ENCODE measurements at places on chromosomes 7 and 10.
A peak's percentile ranks its signal among the peaks of the same experiment; 100 is the strongest.

- DNase-seq, result no peak
- peaks cover 92% of the 10 kb centered on the region for H3K36me3 ChIP-seq
These were observed 5.9 kb downstream of the MCM7 start for GRCh38 chr7:100095289-100095688.

DNA sequence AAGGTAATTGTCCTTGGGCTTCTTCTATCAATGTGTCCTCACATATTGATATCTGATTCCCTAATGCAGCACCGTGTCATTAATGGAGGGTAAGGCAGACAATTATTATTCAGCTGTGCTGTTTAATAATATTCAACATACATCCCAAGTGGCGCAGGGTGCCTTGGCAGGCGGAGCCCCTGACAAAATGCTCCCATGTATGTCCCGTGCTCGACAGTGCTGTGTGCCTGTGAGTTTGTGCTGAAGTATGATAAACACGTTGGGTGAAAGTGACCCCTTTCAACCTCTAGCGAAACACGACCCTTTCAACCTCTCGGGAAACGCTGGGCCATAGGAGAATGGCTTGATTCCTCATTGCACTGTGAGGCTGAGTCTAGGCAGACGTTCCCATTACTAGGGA, 31.3 kb downstream of the PFKP start:
- no peaks in the 10 kb centered on the region for H3K27me3 ChIP-seq
- peaks cover 19% of the 10 kb centered on the region for H3K4me1 ChIP-seq
- H3K27ac ChIP-seq, result no peak overlapping the region
- H3K36me3 ChIP-seq, result peaks cover 6% of the 10 kb centered on the region

DNA sequence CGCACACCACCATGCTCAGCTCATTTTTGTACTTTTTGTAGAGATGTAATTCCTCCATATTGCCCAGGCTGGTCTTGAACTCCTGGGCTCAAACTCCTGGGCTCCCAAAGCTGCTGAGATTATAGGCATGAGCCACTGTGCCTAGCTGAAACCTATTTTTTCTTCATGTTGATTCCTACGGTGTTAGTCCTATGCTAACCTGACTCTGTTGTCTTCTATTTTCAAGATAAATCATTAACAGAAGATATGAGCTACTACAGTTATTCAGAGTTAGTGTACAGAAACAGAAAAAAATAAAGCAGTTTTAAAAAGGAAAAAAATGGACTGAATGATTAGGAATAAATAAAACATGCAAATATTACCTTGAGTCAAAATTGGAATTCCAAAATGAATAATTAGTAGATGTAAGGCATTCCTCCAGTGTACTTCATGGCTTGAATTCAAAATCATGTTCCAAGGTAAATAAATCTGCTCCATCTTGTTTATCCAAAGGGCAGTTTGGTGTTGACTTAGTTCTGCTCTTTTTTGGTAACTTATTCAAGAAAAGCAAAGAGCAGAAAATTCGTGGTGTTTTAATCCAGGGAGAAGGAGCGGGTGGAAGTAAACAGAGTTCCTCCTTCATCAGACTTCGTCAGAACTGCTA, 185.8 kb downstream of the CACNB2 start:
- H3K27me3 ChIP-seq, result no peaks in the 10 kb centered on the region

GRCh38 chr10:99532687-99533495, at the start of gene NKX2-3:
Gene NKX2-3, plus strand, starts transcription at chr10:99532942. Its CDS starts 190 bp downstream, at chr10:99533132.
- peaks cover 99% of the 10 kb centered on the region for H3K27me3 ChIP-seq
- peaks cover 42% of the 10 kb centered on the region for H3K4me1 ChIP-seq
- no peaks in the 10 kb centered on the region for H3K36me3 ChIP-seq
- peak within 1 kb of the TSS; percentile 17 for H3K4me3 ChIP-seq
- DNase-seq, result peak; percentile 68

- no peak for DNase-seq
- no peaks in the 10 kb centered on the region for H3K27me3 ChIP-seq
- H3K36me3 ChIP-seq, result no peaks in the 10 kb centered on the region
- H3K4me1 ChIP-seq, result no peaks in the 10 kb centered on the region
- no peak overlapping the region for H3K4me3 ChIP-seq
- no peak overlapping the region for H3K27ac ChIP-seq
These were observed 684.5 kb downstream of the TNS3 start for GRCh38 chr7:46897381-46897780.

DNA sequence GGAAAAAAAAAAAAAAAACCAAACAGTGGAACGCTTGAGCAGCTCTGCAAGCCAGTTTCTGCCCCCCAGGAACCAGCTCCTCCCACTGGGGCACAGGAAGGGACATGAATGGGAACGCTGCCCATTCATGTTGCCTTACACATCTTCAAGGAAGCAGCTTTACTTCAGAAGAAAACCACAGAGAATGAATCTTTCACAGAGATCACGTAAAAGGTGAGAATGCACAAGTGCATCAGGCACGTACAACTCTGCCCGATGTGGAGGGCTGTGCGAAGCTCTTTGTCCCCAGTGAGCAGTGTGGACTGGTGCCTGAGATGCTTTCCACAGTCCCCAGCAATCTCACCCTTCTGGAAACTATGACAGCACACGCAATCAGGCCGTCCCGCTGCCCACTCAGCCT, 106.2 kb downstream of the DLG5 start:
- no peaks in the 10 kb centered on the region for H3K4me1 ChIP-seq
- no peak overlapping the region for H3K27ac ChIP-seq
- DNase-seq, result peak; percentile 8
- no peaks in the 10 kb centered on the region for H3K27me3 ChIP-seq

DNA sequence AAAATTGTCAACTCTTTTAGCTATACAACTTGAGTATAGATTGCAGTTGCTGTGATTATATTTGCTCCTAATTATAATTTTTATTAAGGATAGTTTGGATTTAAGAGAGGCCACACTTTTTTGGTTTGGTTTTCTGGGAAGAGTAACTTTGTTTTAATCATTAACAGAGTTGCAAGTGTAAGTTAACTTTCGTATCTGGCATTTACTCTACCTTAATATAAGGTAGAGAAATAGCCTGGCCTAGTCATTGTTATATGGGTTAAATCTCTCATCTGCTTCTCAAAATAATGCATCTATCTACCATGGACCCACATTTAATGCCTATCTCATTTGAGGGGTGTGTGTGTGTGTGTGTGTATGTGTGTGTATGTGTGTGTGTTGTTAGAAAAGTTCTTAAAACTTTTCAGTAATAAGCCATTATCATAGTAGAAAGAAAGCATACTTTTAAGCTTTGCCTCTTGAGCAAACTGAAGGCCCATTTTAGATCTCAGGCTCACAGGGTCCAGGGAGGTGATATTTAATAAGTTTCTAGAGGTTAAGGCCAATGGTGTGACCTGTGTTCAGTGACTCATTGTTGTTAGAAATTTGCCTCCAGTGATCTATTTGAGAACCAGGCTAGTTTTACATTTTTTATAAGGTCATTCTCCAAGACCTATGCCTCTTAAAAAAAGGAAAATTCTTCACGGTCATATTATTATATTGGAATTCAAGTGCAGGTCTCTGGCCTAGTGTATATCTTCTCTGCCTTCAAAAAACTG, 10.9 kb upstream of the TEX47 start:
- no peak overlapping the region for H3K4me3 ChIP-seq
- no peaks in the 10 kb centered on the region for H3K4me1 ChIP-seq
- no peak for DNase-seq
- no peak overlapping the region for H3K27ac ChIP-seq
- no peaks in the 10 kb centered on the region for H3K27me3 ChIP-seq
- H3K36me3 ChIP-seq, result no peaks in the 10 kb centered on the region

- no peak overlapping the region for H3K27ac ChIP-seq
- peaks cover 29% of the 10 kb centered on the region for H3K4me1 ChIP-seq
- H3K4me3 ChIP-seq, result no peak overlapping the region
- H3K36me3 ChIP-seq, result no peaks in the 10 kb centered on the region
These were observed 2.1 kb downstream of the DRGX start for GRCh38 chr10:49393757-49394156.

DNA sequence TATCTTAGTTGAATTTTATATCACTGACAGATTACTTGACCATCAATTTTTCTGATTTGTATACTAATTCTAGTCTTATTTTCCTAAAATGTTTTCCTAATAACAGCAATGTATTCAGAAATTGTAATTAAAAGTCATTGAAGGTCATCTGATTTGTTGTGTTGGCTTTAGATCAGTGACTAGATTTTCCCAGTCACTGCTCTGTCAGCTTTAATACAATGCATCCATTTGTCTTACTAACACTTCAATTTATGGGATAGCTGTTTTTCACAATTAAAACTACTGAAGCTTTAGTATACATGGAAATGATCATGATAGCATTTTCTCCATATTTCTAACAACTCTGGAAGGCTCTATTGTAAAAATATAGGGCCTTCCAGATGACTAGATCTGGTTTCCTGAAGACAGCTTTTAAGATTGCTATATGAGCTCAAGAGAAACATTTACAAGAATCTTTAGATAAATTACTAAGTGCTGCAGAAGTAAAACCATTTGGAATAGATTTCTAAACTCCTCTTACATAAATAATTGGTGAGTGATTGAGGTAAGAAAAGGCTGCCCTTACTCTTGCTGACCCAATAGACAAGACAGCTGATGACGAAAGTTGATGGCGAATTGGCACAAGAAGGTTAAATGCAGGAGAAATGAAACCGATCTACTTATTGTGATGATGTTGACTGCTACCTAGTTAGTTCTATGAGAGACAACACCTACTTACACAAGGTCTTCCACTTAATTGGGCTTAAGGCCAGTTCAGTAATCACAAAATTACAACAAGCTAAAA, 74.1 kb downstream of the LRRTM3 start:
- DNase-seq, result no peak
- H3K27ac ChIP-seq, result no peak overlapping the region
- H3K4me3 ChIP-seq, result no peak overlapping the region
- no peaks in the 10 kb centered on the region for H3K27me3 ChIP-seq

GRCh38 chr10:103573205-103573487, 79.6 kb downstream of the NEURL1 start:
- H3K27me3 ChIP-seq, result no peaks in the 10 kb centered on the region
- no peak overlapping the region for H3K27ac ChIP-seq
- DNase-seq, result no peak
- H3K4me1 ChIP-seq, result no peaks in the 10 kb centered on the region
- no peaks in the 10 kb centered on the region for H3K36me3 ChIP-seq
- H3K4me3 ChIP-seq, result no peak overlapping the region

DNA sequence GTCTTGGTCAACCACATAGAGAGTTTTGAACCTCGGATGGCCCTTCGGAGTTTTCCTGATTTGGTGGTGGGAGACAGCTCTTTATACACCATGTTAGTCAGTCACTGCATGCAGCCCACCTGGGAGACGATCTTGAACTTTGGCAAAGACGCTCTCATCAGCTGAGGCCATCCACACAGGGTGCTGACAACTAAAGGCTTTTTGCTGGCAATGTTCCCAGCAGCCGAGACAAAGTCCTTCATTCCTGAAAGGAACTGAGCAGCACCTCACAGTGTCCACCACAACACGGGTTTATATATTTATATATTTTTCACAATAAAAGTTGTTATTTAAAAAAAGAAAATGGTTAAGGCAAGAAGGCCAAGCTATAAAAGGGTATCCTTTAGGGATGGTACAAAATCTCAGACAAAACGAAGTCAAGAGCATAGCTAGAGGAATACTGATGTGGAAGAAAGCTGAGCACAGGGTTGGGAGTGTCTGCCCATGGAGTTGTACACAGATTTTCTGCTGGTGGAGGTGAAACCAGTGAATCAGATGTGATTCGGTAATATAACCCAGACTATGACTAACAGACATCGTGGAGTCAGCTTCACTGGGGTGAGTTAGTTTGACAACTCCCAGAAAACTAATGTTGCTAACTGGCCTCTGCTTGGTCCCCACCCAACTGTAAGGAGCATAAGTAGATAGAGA, 27.4 kb upstream of the CAPZA2 start:
- no peak overlapping the region for H3K4me3 ChIP-seq
- no peak for DNase-seq
- H3K36me3 ChIP-seq, result no peaks in the 10 kb centered on the region

GRCh38 chr10:20890009-20890408, 7.1 kb downstream of the NEBL start:
- DNase-seq, result no peak
- H3K4me1 ChIP-seq, result no peaks in the 10 kb centered on the region
- peaks cover 4% of the 10 kb centered on the region for H3K36me3 ChIP-seq
- H3K27ac ChIP-seq, result no peak overlapping the region
- no peak overlapping the region for H3K4me3 ChIP-seq

GRCh38 chr10:94997741-94998174, 59.3 kb downstream of the CYP2C9 start:
- H3K4me3 ChIP-seq, result no peak overlapping the region
- no peaks in the 10 kb centered on the region for H3K27me3 ChIP-seq
- H3K27ac ChIP-seq, result no peak overlapping the region
- no peak for DNase-seq

GRCh38 chr10:72407471-72407870, 52.8 kb upstream of the DNAJB12 start:
- no peak overlapping the region for H3K4me3 ChIP-seq
- H3K36me3 ChIP-seq, result peaks cover 6% of the 10 kb centered on the region
- no peak overlapping the region for H3K27ac ChIP-seq
- H3K4me1 ChIP-seq, result no peaks in the 10 kb centered on the region

DNA sequence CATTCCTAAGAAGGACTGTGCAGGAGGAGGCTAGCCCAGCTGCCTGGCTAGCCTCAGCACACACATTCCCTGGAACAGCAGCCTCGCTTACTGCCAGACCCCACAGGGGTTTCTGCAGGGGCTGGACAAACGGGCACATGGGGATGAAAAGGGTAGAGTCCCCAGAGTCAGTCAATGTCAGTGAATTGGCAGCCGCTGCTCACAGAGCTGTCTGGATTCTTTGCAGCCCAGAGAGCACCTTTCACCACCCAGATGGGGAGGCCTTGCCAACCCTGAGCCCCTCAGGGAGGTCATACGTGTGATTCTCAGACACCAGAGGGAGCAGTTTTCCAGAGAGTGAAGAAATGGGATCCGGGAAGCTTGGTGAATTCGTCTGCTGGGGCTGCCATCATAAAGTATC, 143.3 kb downstream of the KCNMA1 start:
- no peak for DNase-seq
- no peaks in the 10 kb centered on the region for H3K36me3 ChIP-seq
- no peaks in the 10 kb centered on the region for H3K4me1 ChIP-seq
- no peak overlapping the region for H3K27ac ChIP-seq
- H3K27me3 ChIP-seq, result no peaks in the 10 kb centered on the region
- no peak overlapping the region for H3K4me3 ChIP-seq

- no peaks in the 10 kb centered on the region for H3K27me3 ChIP-seq
- no peak overlapping the region for H3K4me3 ChIP-seq
These were observed 90.7 kb downstream of the TFPI2 start for GRCh38 chr7:93799750-93800357.

All from lower lobe of right lung (tissue), 2 donors.